Tibial artery (tissue), 4 donors: ENCODE measurements at places on chromosomes 13 and 19.

GRCh38 chr19:41223431-41224234 lies 4.6 kb downstream of the AXL start:
- DNase-seq = peak; percentile 82

GRCh38 chr19:19039901-19040300 lies 6.5 kb downstream of the ARMC6 start:
- no peak for DNase-seq

DNA sequence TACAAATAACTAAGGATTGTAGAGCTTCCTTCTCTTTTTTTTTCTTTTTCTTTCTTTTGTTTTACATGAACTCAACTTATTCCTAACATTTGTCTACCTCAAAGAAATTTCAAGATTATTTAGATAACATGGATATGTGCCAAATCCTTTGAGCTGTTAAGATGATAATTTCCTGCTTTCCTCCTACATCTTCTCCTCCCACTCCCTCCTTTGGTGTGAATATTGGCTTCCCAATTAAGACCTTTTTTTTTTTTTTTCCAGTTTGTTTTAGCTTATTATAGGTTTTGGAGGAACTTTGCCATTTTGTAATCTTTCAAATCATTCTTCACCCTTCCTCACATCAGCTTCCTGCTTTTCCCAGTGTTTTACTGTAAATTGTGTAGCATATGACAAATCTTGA lies 10.6 kb downstream of the NHLRC3 start:
- DNase-seq = no peak

DNA sequence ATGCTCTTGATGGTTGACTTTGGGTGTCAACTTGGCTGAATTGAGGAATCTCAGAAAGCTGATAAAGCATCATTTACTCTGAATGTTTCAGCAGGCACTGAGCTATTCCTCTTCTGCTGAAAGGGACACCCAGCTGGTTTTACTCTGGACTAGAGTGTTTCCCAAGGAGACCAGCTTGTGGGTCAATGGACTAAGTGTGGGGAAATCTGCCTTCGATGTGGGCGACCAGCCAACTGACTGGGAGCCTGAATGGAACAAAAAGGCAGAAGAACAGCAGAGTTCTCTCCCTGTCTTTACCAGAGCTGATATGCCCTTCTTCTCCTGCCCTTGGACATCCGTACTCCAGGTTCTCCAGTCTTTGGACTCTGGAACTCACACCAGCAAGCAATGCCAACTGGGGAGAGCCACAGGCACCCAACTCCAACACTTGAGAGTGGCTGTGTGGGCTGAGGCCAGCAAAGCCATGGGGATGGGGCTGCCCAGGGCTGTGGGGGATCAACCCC lies 32.2 kb downstream of the MRPL57 start:
- no peak for DNase-seq

GRCh38 chr13:79468819-79469218 lies 12.1 kb upstream of the NDFIP2 start:
- DNase-seq = no peak

GRCh38 chr19:54434112-54434872 lies 14.7 kb upstream of the LENG8 start:
- no peak for DNase-seq

GRCh38 chr13:22227895-22228294 lies 557.0 kb downstream of the FGF9 start:
- DNase-seq = no peak

GRCh38 chr19:8269724-8270123 lies 38.4 kb downstream of the CD320 start:
- no peak for DNase-seq

GRCh38 chr19:12664406-12665280 lies 1.9 kb downstream of the MAN2B1 start:
- no peak for DNase-seq

DNA sequence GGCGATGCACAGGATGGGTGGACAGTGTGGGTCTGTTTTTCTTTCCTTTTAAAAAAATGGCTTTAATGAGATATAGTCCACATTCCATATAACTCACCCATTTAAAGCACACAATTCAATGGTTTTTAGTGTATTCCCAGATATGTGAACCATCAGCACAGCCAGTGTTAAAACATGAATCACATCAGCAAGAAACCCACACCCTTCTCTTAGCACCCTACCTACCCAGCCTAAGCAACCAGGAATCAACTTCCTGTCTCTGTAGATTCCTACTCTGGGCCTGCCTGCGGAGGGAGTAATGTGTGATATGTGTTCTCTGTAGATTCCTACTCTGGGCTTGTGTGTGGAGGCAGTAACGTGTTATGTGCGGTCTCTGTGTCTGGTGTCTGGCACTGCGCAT lies 11.9 kb downstream of the TMEM255B start:
- DNase-seq = no peak

GRCh38 chr13:76148926-76149325 lies 512.8 kb downstream of the LMO7 start:
- no peak for DNase-seq

- no peak for DNase-seq
Observed at GRCh38 chr13:74338341-74338740, 204.1 kb upstream of the KLF12 start.

DNA sequence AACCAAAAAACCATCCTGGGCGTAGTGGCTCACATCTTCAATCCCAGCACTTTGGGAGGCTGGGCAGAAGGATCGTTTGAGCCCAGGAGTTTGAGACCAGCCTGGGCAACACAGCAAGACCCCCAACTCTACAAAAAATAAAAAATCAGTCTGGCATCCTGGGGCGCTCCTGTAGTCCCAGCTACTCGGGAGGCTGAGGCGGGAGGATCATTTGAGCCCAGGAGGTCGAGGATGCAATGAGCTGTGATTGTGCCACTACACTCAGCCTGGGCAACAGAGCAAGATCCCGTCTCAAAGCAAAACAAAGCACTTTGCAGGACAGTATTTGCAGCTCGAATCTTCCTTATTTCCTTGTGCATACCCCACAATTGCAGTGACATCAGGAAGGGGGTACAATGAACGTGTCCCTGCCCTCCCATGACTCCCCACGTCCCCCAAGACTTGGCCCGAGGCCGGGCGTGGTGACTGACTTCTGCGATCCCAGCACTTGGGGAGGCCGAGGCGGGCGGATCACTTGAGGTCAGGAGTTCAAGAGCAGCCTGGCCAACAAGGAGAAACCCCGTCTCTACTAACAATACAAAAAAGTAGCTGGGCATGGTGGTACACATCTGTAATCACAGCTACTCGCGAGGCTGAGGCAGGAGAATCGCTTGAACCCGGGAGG lies 870 bp downstream of the NDUFB7 start:
- DNase-seq = no peak

DNA sequence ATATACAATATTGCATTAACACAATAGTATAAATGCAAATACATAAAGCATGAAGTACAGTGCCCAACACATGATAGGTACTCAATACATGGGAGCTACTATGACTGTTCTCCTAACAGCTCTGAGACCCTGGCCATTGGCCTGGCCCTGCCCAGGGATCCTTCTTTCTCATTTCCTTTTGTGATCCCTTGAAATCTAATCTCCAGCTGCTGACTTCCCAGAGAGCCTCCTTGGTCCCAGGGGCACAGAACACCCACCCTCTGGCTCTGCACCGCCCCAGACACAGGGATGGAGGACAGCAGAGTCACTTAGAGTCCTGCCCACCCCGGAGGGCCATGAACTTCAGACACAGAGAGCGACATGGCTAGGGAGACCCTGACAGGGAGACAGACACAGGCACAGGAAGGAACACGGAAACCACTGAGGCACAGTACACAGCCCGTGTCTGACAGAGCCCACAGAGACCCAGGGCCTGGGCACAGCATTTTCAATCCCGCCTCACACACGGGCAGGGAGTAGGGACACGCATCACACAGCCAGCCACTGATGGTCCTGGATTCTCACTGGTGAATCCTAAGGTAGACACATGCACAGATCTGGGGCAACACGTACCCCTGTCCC lies 4.2 kb upstream of the SYCN start:
- DNase-seq = no peak

DNA sequence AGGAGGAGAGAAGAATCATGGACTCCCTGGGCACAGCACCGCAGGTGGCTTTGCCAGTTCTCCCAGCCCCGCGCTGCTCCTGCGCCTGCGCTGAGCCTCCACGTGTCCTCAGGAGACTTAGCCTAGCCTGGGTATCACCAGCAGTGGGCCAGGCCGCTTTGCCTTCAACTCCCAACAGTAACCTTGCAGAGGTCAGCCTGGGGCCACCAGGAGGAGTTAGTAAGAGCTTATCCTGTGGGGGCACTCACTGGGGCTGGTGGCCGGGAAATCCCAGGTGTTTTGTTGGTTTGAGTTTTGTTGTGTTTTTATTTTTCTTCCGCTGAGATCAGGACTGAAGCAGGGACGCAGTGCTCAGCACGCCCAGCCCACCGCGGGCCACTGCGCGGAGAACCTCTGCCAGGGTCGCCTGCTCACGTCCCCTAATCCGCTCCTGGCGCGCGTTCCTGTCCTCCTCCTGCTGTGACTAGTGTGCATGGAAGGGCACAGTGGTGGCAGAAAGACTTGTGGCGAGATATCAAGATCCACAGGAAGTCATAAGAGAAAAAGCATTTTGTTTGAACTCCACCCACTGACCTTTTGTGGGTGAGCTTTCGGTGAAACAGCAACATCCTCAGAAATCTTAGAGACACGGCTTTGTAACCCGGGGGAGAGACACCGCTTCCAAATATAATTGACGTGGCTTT lies 207.4 kb upstream of the RFC3 start:
- DNase-seq = peak; percentile 75

DNA sequence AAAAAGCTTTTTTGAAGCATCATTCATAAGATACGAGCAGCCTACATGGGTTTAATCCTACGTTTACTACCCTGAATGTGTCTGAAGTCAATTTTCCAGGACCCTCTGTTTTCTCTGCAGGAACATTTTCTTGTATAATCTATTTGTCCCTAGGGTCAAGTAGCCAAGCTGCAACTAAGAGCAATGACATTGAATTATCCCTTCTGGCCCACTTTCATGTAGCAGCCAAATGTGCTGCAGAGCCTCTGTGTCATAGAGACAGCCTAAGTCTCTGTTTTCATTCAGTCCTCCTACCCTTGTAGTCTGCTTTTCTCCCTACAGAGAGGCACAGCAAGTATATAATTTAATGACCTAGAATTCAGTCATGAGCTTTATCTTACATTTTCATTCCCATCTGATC lies 82.1 kb downstream of the ZAR1L start:
- no peak for DNase-seq

DNA sequence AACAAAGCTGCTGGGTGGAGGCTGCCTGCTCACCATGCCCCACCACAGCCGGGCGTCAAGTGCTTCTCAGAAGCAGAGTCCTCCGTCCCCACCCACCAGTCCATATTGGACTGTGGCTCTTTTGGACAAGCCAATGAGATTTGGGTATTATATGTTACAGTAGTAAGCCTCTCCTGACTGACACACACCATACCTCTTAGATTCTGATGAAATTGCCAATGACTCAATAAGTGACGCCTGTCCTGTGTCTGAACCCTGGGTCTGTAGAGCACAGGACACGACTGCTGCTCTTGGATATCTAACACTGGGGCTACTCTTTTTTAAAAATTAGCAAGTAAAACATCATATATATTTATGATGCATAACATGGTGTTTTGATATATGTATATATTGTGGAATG lies 44.8 kb upstream of the UBAC2 start:
- DNase-seq = no peak

- no peak for DNase-seq
Observed at GRCh38 chr19:53824134-53824611, at the start of gene NLRP12. TSS of gene NLRP12 (minus strand) at chr19:53824314. CDS start at chr19:53824174, 140 bp downstream.
